ENCODE measurements at places on chromosomes 12 and 14.

- no peak for DNase-seq
Observed at GRCh38 chr12:68118096-68118755, 41.3 kb downstream of the IFNG start.

GRCh38 chr12:1117970-1118563, 127.0 kb downstream of the ERC1 start:
- DNase-seq, result no peak

GRCh38 chr14:91409928-91410718, 7.5 kb downstream of the CCDC88C start:
- no peak for DNase-seq

DNA sequence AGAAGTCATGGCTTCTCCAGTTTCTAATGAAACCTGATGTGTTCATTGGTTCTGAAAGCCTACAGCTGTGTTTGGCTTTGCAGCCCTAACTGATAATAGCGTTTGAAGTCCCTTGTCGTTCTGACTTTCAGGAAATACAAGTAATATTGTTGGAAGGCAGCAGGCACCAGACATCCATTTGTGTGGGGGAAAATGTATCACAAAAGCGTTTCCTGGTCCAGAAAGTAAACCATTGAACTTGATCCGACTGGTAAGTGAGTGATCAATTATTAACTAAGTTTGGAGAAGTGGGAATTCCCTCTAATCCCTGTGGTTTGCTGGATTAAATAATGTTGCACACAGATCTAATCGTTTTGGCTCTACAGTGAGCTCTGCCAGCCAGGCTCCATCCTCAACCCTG, 77.3 kb upstream of the LTA4H start:
- DNase-seq, result no peak

DNA sequence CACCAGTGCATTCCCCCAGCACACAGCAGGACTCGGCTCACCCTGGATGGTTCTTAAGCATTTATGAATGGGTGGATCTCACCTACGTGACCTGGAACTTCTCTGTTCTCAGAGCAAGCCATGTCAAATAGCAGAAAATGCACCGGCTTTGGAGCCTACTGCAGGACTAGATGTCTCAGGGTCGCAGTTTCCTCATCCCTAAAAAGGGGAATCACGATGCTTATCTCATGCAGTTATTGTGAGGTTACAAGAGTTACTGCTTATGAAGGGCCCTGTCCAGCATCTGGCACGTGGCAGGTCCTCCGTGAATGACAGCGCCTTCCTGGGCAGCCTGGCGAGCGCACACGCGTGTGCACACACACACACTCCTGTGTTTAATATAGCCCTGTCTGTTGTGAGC, 128.5 kb downstream of the ETV6 start:
- DNase-seq, result no peak

GRCh38 chr12:510071-510825, 50.5 kb downstream of the B4GALNT3 start:
- DNase-seq, result no peak

DNA sequence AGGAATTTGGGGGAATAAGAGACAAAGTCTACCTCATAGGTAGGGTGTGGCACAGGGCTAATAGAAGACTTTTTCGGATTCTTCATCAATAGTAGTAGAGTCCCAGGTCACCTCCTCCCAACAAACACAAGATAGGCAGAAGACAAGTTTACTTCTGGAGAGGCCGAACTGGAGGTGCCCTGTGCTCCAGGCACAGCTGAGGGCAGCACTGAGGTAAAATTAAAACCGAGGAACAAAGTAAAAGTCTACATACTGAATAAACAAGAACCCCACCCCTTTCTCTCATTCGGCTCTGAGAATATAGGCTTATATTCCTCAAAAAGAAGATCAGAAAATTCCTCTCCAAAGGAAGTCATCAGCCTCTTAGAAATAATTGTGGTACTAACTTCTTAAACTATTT, 161.5 kb downstream of the SEC23A start:
- no peak for DNase-seq

GRCh38 chr14:36068777-36069534, 107.6 kb downstream of the PTCSC3 start:
- no peak for DNase-seq

DNA sequence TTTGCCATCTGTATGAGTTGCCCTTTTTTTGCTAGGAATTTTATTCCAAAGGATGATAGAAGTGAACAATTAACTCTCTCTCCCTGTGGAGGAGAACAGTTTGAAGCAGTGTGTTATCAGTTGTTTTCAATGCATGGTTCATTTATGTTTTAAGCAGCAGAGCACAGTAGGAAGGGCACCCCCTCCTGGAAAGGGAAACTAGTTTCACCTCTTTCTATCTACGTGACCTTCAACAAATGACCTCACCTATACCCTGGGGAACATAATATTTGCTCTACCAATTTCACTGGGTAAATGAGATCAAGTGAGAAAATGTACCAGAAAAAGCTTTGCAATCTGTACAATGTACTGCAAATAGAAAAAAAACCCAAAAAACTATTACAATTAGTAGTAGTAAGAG, 5.4 kb upstream of the DCP1B start:
- DNase-seq, result no peak

DNA sequence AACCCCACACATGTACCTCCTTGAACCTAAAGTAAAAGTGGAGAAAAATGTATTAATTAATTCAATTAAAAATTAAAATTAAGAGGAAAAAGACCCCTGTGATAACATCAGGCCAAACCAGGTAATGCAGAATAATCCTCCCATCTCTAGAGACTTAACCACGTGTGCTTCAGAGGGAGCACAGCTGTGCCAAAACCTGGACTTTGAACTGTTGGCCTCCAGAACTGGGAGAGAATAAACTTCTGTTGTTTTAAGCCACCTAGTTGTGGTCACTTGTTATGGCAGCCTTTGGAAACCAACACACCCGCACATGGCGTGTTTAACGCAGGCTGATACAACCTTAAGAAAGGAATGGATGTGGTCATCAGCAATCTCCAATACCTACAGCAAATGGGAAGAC, 23.8 kb downstream of the OAS2 start:
- DNase-seq, result no peak

DNA sequence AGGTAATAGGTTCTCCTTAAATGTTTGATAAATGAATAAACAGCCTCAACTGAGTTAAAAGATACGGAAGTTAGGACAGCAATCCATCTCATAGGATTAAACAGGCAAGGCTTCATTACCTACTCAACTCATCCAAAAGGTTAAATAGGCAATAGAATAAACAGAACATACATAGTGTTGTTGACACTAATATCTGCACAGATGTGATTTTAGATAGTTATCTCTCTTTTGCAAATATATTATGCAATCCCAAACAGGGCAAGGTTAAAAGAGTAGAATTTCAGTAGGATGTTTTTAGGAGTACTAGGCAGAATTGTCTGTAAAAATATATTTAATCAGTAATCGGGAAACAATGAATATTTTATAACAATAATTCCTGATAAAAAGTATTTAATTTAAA, 276.3 kb downstream of the CPNE8 start:
- DNase-seq, result no peak

DNA sequence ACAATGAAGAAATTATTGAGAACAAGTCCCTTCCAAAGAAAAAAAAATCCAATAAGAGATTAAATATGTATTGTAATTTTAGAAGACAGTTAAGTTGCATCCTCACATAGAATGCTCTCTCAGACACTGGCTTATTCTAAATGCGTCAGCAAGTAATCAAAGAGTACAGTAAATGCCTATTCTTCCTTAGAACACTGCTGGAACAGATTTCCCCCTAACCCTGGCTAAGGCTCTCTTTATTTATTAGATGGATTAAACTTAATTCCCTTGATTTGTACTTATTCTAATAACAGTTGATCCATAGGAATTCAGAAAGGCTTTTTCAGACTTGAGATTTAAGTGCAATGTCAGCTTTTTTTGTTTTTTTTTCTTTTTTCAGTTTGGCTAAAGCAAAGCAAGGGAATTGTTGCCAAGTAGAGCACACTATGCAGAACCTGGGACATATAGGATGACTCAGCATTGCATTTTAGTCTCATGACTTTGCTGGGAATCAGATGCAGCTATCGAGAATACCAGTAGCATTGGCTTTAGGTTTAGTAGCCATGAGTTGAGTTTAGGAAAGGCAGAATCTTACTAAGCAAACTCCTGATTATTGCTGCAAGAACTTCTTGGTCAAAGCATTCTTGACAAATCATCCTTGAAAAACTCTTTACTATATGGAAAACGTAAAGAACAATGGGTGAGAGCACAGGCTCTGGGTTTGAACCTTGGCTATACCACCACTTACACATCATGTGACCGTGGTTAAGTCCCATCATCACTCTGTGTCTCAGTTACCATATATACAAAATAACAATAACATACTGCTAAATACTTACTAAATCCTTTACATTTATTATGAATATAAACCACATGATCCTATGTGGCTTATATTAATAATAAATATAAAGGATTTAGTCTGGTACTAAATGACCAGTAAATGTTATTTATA, 26.7 kb downstream of the MED21 start:
- DNase-seq, result no peak

DNA sequence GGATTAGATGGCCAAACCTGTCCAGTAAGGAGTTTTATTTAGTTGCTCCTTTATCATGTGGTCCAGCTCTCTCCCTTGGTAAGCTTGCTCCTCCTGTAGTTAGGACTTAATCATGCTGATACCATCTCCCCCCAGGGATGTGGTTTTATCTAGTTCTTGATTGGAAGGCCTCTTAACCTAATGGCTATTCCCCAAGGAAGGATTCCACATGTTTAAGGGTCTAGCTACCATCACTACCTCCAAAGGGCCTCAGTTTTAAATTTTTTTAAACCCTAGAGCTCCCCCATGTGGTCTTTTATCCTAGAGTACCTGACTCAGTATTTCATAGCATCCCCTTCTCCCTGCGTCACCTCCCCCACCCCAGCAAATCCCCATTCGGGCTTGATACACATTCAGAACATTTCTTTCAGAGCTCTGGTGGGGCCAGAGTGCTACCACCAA, 22.5 kb downstream of the MAP3K12 start:
- no peak for DNase-seq
